ENCODE measurements at places on chromosomes 5 and 9. TPM values are rescaled to one million over a fixed set of nuclear protein-coding genes. Genes with fewer than 3 reads are reported as not detected.

GRCh38 chr9:119164716-119165115 is 204.5 kb downstream of the BRINP1 start:
- no peaks in the 10 kb centered on the region for H3K36me3 ChIP-seq
- no peak overlapping the region for H3K27ac ChIP-seq
- H3K4me3 ChIP-seq = no peak overlapping the region
- no peaks in the 10 kb centered on the region for H3K4me1 ChIP-seq
- no peaks in the 10 kb centered on the region for H3K27me3 ChIP-seq

DNA sequence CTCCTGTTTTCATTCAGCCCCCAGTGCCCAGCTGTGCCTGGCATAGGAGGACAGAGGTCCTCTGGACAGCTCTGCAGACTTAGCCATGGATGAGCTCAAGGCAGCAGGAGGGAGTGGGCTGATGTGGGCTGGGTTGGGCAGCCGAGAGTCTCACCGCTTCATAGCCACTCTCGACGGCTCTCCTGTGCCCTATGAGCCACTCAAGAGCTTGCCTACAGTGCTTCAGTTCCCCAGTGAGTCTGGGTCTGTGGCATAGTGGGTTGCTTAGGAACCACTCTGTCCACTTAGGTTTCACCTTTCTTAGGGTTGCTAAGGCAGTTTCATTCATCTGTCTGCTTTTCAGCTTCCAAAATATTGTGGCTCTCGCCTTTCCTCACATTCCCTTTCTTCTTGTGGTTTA is 296.8 kb downstream of the ICE1 start:
- H3K36me3 ChIP-seq = no peaks in the 10 kb centered on the region
- H3K4me3 ChIP-seq = no peak overlapping the region
- no peaks in the 10 kb centered on the region for H3K27me3 ChIP-seq
- no peaks in the 10 kb centered on the region for H3K4me1 ChIP-seq
- DNase-seq = no peak

Gene GARIN3
- not detected for total RNA-seq

Gene GLRA1
- not detected for total RNA-seq

DNA sequence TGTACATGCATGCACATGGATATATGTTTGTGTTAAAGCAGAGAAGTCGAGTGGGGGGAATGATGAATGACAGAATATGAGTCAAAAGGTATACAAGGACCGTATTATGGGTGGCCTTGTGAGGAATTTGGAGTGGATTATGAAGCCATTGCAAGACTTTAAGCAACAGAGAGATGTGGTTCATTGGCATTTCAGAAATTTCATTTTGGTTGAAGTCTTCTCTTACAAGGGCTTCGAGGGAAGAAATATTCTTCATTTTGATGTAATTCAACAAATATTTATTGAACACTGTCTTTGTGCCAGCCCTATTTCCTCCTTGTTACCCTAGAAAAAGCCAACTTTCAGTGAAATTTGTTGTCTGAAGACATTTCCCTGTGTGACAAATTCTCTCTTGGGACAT is 83.9 kb upstream of the SLCO6A1 start:
- DNase-seq = no peak

GRCh38 chr5:58239731-58240130 is 220.2 kb downstream of the PLK2 start:
- H3K27ac ChIP-seq = no peak overlapping the region
- DNase-seq = no peak
- no peaks in the 10 kb centered on the region for H3K4me1 ChIP-seq
- no peaks in the 10 kb centered on the region for H3K36me3 ChIP-seq
- H3K4me3 ChIP-seq = no peak overlapping the region
- H3K27me3 ChIP-seq = no peaks in the 10 kb centered on the region

Gene SH2D3C
- total RNA-seq = 0.89 TPM

GRCh38 chr5:112356178-112356956 is 62.7 kb downstream of the EPB41L4A start:
- DNase-seq = no peak
- no peaks in the 10 kb centered on the region for H3K36me3 ChIP-seq
- H3K27ac ChIP-seq = no peak overlapping the region
- H3K27me3 ChIP-seq = peaks cover 9% of the 10 kb centered on the region
- H3K4me3 ChIP-seq = no peak overlapping the region

Gene BTNL9
- total RNA-seq = 50.7 TPM

Gene PCDHB14
- total RNA-seq = not detected

Gene TGFBI
- 0.98 TPM for total RNA-seq

Gene CTXN3
- total RNA-seq = not detected

- H3K27ac ChIP-seq = no peak overlapping the region
- no peaks in the 10 kb centered on the region for H3K36me3 ChIP-seq
- no peaks in the 10 kb centered on the region for H3K4me1 ChIP-seq
- H3K4me3 ChIP-seq = no peak overlapping the region
- no peak for DNase-seq
These were observed 6.8 kb downstream of the ABCA1 start for GRCh38 chr9:104921067-104921741.

Gene TMEM167A
- 110 TPM for total RNA-seq

Gene RANBP6
- 11.7 TPM for total RNA-seq

- H3K4me1 ChIP-seq = no peaks in the 10 kb centered on the region
- no peaks in the 10 kb centered on the region for H3K36me3 ChIP-seq
- H3K27me3 ChIP-seq = no peaks in the 10 kb centered on the region
- no peak overlapping the region for H3K27ac ChIP-seq
- no peak for DNase-seq
- no peak overlapping the region for H3K4me3 ChIP-seq
These were observed 3.1 kb downstream of the DMRT2 start for GRCh38 chr9:1053282-1053621.

Gene STXBP1
- 32.5 TPM for total RNA-seq

DNA sequence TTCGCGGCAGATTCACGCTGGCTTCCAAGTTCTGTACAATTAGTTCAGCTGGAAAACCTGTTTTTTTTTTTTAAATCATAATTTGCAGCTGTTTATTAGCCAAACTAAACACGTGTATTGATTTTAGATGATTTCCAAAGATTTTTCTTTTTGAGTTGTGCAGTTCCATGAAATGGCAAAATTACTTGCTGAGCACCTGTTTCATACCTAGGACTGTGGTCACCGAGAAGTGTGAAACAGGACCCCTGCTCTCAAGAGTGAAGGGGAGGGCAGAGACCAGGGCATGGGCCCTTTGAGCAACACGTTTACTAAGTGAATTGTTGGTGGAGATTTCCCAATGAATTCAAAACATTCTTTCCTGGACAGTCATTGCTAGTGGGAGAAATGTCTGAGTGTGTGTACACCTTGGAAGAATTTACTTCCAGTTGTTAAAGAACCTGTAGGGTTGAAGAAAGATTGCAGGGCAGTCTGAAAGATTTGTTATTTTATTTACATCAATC is 688 bp downstream of the SNX24 start:
- H3K4me1 ChIP-seq = peaks cover 11% of the 10 kb centered on the region
- no peaks in the 10 kb centered on the region for H3K36me3 ChIP-seq
- peak overlapping the region; percentile 61 for H3K4me3 ChIP-seq
- H3K27me3 ChIP-seq = no peaks in the 10 kb centered on the region
- DNase-seq = no peak
- H3K27ac ChIP-seq = no peak overlapping the region

- H3K27ac ChIP-seq = peak overlapping the region; percentile 17
- peak; percentile 47 for DNase-seq
- no peaks in the 10 kb centered on the region for H3K27me3 ChIP-seq
- H3K4me1 ChIP-seq = peaks cover 7% of the 10 kb centered on the region
- no peaks in the 10 kb centered on the region for H3K36me3 ChIP-seq
- no peak overlapping the region for H3K4me3 ChIP-seq
These were observed 35.8 kb upstream of the LCP2 start for GRCh38 chr5:170333161-170333910.

DNA sequence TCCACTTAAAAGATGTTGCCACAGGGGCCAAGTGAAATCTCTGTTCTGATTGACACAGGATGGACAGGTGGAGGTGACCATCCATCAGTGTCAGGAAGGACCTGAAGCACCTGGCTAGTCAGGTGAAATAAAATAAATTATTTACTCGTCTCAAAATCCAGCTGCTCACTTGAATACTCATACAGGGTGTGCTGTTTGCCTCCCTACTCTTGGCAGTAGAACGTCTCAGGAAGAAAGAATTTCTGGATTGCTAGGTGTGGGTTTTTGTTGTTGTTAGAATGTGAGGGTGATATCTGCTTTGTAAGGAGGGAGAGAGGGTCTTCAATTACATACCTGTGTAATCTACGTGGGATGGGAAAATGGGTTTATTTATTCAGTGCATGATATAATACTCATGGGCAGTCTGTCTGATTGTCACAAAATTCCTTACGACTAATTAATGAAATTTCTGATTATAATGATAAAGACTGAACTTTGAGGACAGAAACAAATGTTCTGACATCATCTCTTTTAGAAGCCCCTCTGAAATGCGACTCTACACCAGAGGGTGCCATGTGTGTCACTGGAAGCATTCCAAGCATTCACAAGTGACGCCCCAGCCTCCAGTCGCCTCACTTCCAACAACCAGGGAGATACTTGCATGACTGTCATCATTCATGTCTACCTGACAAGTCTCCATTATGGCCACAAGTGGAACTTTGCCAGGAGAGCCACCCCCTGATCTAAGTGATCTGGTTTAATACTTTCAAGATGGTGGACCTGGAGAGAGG is 218.4 kb downstream of the GAPVD1 start:
- DNase-seq = no peak
- no peaks in the 10 kb centered on the region for H3K27me3 ChIP-seq
- peaks cover 11% of the 10 kb centered on the region for H3K36me3 ChIP-seq

GRCh38 chr9:1058826-1059487 is 8.8 kb downstream of the DMRT2 start:
- no peaks in the 10 kb centered on the region for H3K27me3 ChIP-seq
- no peaks in the 10 kb centered on the region for H3K36me3 ChIP-seq
- no peak overlapping the region for H3K27ac ChIP-seq
- H3K4me1 ChIP-seq = no peaks in the 10 kb centered on the region
- DNase-seq = no peak

DNA sequence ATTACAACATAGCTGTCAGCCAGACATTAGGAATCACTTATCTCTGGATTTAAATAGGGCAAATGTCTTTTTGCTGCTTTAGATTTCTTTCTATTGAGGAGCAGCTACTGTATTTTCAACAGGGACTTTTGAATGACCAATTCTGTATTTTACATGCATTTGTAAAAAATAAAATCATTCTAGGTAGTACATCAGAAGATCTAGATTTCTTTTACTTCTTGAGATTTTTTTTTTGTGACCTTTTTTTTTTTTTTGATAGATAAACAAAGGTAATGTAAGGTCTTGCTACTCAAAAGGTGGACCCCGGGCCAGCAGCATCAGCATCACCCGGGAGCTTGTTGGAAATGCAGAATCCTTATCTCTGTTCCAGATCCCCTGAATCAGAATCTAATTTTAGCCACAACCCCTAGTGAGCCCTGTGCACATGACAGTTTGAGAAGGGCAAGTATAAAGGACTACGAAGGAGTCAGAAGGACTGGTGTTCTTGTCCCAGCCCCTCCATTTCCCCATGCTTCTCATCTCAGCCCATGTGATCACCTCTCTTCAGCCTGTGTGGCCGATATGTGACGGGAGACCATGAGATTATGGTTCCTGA is 37.7 kb upstream of the CKMT2 start:
- H3K36me3 ChIP-seq = no peaks in the 10 kb centered on the region
- no peak overlapping the region for H3K27ac ChIP-seq
- peaks cover 18% of the 10 kb centered on the region for H3K27me3 ChIP-seq
- no peak for DNase-seq

Gene CARTPT
- not detected for total RNA-seq

GRCh38 chr9:102587281-102587680 is 407.9 kb upstream of the CYLC2 start:
- no peaks in the 10 kb centered on the region for H3K4me1 ChIP-seq
- no peaks in the 10 kb centered on the region for H3K27me3 ChIP-seq
- no peak overlapping the region for H3K27ac ChIP-seq
- no peaks in the 10 kb centered on the region for H3K36me3 ChIP-seq
